Mononuclear cell (primary cell): ENCODE measurements at places on chromosomes 2 and 18. TPM values are rescaled to one million over a fixed set of nuclear protein-coding genes. Genes with fewer than 3 reads are reported as not detected.

SATB2 gene
- 0.73 TPM for total RNA-seq

CD8A gene
- total RNA-seq, result 25.6 TPM

MEX3C gene
- 107 TPM for total RNA-seq

TACR1 gene
- under 0.01 TPM for total RNA-seq

IL36RN gene
- total RNA-seq, result not detected

EVX2 gene
- not detected for total RNA-seq

CFAP65 gene
- total RNA-seq, result 0.10 TPM

IL18R1 gene
- 6.5 TPM for total RNA-seq

WNT10A gene
- total RNA-seq, result 1.5 TPM

TMEM214 gene
- 10.7 TPM for total RNA-seq

RGPD4 gene
- total RNA-seq, result 0.10 TPM

SAP130 gene
- 9.0 TPM for total RNA-seq

FBLN7 gene
- 7.8 TPM for total RNA-seq

SLC9A4 gene
- under 0.01 TPM for total RNA-seq

POTEI gene
- total RNA-seq, result under 0.01 TPM

ZAP70 gene
- 137 TPM for total RNA-seq

ZBTB7C gene
- not detected for total RNA-seq

CASP10 gene
- total RNA-seq, result 29.7 TPM

ELOA2 gene
- under 0.01 TPM for total RNA-seq

CLEC4F gene
- 0.21 TPM for total RNA-seq

TXNDC2 gene
- total RNA-seq, result 0.10 TPM

ADCY3 gene
- 10.7 TPM for total RNA-seq

TCF7L1 gene
- total RNA-seq, result not detected

TNFAIP6 gene
- 11.1 TPM for total RNA-seq

ALLC gene
- total RNA-seq, result not detected

TRABD2A gene
- total RNA-seq, result 96.0 TPM

ADAM17 gene
- total RNA-seq, result 47.2 TPM

ADD2 gene
- 2.4 TPM for total RNA-seq

GCG gene
- total RNA-seq, result not detected

IWS1 gene
- 30.9 TPM for total RNA-seq

UBR3 gene
- 38.5 TPM for total RNA-seq

SCN2A gene
- under 0.01 TPM for total RNA-seq

DNAJC5G gene
- total RNA-seq, result not detected

DES gene
- total RNA-seq, result 1.3 TPM

WNT6 gene
- total RNA-seq, result not detected

CHST10 gene
- 6.0 TPM for total RNA-seq

ACADL gene
- total RNA-seq, result not detected

AQP12A gene
- total RNA-seq, result not detected

HRH4 gene
- 0.42 TPM for total RNA-seq

PPIG gene
- 60.1 TPM for total RNA-seq

MAL gene
- 30.4 TPM for total RNA-seq

SERPINB13 gene
- total RNA-seq, result not detected

ARID5A gene
- total RNA-seq, result 191 TPM
